ENCODE measurements at places on chromosomes 7 and 10.

- no peak for DNase-seq
These were observed 308.4 kb downstream of the FGFR2 start for GRCh38 chr10:121289800-121290199.

GRCh38 chr10:84095811-84096497 lies 43.4 kb upstream of the GHITM start:
- DNase-seq = no peak

- DNase-seq = no peak
These were observed 84.4 kb upstream of the TNS3 start for GRCh38 chr7:47666164-47666862.

- DNase-seq = peak; percentile 74
These were observed 39.2 kb upstream of the SLC35B4 start for GRCh38 chr7:134355927-134356326.

DNA sequence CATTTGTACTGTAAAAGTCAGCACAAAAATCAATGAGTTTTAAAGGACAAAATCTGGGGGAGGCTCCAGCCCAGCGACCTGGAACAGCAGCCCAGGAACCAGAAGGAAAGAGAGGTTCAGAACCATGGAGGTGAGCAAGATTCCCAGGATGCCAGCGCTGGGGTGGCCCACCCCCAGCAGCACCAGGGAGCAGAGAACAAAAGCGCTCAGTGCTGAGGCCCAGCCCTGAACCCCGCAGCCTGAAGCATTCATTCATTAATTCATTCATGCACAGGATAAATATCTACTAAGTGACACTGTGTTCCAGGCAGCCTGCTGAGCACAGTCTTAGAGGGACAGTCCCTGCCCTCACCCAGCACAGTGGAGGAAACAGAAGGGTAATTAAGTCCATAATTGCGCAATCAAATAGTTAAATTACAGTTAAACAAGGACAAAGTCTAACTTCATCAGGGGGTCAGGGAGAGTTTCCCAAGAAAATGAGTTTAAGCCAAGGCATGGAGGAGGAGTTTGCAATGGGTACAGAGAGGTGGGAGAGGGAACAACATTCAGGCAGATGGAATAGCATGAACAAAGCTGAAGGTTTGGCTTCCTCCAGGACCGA lies 202.3 kb downstream of the GRID1 start:
- DNase-seq = no peak

DNA sequence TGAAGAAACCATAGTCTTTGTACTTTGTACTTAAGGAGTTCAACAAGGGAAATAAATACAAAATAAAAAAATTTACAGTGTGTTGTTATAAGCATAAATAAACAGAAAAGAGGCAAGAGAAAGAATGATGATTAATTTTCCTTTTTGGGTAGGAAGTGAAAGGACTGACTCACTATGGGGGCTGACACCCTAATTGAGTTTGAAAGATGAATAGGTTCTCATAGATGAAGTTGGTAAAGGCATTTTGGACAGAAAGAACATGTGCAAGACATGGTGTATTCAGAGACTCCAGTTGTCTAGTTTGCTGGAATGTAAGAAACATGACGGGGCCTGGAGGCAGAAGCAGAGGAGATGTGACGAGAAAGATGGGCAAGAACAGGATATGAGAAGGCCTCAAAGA lies 83.7 kb downstream of the VPS50 start:
- no peak for DNase-seq
